ENCODE measurements at places on chromosomes 11 and 22.
A peak's percentile ranks its signal among the peaks of the same experiment; 100 is the strongest.

DNA sequence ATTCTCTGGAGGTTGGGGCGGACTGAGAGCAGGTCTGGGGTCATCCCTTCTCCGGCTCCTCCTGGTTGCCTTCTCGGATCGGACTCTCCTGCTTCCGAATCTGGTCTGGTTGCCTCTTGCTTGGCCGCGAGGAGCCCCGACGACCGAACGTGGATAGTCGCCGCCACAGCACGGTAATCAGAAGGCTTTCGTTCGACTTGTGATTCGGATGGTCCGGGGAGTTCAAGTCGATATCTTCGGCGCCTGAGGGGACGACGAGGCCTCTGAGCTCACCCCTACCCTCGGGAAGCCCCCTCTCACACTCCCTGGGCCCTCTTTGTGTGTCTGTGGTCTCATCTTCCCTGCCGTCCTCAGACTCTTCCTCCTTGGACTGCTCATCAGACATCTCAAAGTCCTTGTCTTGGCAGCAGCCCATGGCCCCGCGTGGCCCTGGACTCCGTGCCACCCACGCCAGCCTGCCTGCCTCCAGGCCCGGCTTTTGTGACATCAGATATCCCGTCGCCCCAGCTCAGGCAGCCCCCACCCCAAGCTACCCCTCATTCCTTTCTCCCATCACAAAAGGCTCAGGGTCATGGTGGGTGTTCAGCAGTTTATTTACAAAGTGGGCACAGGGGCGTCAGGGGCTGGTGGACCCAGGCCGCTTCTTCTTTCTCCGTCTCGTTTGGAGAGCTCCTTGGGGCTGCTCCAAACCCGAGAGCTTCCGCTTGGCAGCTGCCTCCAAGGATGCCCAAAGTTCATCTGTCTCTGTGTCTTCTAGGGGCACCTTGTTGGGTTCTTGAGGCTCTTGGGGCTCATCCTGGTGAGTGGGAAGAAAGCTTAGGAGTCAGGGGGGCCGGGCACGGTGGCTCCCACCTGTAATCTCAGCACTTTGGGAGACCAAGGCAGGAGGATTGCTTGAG, at the start of gene TEX54:
TEX54 (minus strand) TSS at position 506 of the 899 bp plus-strand sequence.
- DNase-seq = no peak

- DNase-seq = no peak
Measured at GRCh38 chr22:41177040-41177621, 28.0 kb upstream of the L3MBTL2 start.

- no peak for DNase-seq
Measured at GRCh38 chr11:131626788-131627187, 256.4 kb downstream of the NTM start.

DNA sequence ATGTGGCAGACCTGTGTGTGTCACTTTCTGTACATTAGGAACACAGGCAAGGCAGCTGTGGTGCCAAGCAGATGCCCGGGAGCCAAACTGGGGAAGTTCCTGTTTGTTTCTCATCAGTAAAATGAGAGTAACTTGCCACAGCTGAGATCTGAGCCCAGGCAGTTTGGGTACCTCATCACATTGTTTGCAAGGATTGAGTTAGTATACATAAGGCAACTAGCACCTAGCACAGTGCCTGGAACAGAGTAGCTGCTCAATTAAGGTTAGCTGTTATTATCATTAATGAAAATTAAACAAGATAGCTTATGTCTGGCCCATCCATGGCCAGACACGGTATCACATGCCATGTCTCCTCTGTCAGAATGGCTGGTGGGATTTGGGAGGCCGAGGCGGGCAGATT, 7.8 kb downstream of the SOX10 start:
- no peak for DNase-seq

DNA sequence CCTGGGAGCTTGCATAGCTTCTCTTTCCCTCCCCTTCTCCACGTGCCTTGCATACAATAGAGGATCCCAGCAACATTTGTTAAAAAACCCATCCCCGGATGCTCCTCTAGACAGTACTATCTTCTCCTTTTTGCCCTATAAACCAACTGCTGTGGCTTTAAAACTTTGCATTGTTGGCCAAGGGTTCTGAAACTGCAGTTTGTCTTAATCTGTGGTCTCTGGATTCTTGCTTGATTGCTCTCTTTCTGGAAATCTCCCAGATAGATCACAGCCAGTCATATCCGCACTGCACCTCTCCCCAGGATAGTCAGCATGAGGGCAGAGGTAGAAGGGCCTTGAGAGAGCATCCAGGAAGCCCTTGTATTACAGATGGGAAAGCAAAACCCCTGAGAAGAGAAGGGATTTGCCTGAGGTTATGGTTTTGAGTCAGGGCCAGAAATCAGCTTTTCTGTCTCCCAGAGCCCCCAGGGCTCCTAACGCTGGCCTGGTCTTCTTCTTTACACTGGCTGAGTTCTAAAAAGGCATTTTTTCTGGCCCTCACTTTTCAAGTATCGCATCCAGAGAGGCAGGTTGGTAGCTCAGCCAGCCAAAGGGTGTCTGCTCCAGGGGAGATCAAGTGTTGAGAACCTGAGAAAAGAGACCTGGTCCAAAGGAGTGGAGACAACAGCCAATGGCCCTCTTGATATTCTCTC, 70.6 kb downstream of the ADM start:
- DNase-seq = peak; percentile 67

Data from left hindlimb (tissue), 1 donor.